Immature natural killer cell (primary cell): ENCODE measurements at places on chromosomes 6 and 20.
A peak's percentile ranks its signal among the peaks of the same experiment; 100 is the strongest.

GRCh38 chr20:11755071-11755841 lies 162.4 kb upstream of the BTBD3 start:
- no peak for DNase-seq

GRCh38 chr6:44869321-44869897 lies 458.7 kb upstream of the RUNX2 start:
- no peak for DNase-seq

GRCh38 chr20:63940071-63940471 lies 16.1 kb downstream of the UCKL1 start:
- no peak for DNase-seq

GRCh38 chr6:81802356-81802755 lies 49.9 kb upstream of the TENT5A start:
- no peak for DNase-seq

DNA sequence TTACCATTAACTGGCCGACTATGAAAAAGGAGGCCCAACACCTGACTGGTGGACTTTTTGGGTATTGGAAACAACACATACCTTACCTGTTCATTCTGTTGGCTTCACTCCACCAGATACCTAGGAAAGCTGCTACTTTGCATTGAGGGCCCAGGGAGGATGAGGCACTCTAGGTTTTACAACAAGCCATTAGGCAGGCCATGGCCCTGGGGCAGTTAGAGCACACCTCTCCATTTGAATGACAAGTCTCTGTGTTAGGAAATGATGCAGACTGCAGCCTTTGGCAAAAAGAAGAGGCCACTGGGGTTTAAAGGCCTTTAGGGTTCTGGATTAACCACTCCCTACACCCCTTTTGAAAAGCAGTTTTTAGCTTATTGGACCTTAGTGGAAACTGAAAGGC lies 144.3 kb downstream of the OR2B2 start:
- no peak for DNase-seq

- no peak for DNase-seq
These were observed 8.2 kb upstream of the QKI start for GRCh38 chr6:163406366-163406765.

DNA sequence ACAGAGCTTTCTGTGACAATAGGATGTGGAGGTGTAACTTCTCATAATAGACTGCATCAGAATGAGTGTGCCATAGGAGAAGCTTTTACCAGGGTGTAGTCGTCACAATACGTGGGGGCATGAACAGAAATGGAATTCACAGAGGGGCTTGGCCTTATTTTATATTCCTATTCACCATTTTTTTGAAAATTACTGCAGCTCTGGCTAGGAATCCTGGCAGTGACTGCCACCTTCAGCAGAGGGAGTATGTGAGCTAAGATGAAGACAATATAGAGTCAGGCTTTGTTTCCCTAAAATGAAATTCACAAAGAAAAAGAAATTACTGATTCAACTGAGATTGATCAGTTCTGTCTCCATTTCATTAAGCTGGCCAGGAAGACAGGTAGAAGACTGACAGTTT lies 13.9 kb downstream of the TOMM6 start:
- DNase-seq, result no peak

- no peak for DNase-seq
These were observed 48.0 kb downstream of the SYTL3 start for GRCh38 chr6:158697811-158698210.

- DNase-seq, result no peak
These were observed 57.0 kb upstream of the GNRH2 start for GRCh38 chr20:2986466-2986865.

DNA sequence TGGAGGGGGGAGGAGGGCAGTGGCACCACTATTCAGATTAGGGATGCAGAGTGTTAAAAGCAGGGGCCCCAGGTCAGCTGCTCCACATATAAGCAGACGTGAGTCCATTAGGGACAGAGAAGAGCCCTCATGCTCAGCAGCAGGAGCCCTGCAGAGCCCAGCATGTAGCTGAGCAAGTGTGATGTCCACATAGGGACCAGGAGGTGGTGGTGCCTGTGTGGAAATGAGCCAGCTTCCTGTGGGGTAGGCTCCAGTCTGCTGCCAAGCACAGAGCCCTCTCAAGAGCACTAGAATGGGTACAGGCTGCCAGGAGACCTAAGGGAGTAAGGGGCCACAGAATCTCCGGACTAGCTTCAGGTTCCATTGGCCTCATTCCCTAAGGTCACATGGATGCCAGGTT lies 57.9 kb upstream of the MLN start:
- DNase-seq, result no peak

- DNase-seq, result no peak
These were observed 5.6 kb downstream of the SPATA2 start for GRCh38 chr20:49909499-49910339.

GRCh38 chr6:2866171-2866846 lies 24.6 kb upstream of the SERPINB1 start:
- no peak for DNase-seq

GRCh38 chr20:17678295-17678694 lies 3.7 kb downstream of the RRBP1 start:
- no peak for DNase-seq

- no peak for DNase-seq
These were observed 64.9 kb upstream of the AFDN start for GRCh38 chr6:167761794-167762258.

DNA sequence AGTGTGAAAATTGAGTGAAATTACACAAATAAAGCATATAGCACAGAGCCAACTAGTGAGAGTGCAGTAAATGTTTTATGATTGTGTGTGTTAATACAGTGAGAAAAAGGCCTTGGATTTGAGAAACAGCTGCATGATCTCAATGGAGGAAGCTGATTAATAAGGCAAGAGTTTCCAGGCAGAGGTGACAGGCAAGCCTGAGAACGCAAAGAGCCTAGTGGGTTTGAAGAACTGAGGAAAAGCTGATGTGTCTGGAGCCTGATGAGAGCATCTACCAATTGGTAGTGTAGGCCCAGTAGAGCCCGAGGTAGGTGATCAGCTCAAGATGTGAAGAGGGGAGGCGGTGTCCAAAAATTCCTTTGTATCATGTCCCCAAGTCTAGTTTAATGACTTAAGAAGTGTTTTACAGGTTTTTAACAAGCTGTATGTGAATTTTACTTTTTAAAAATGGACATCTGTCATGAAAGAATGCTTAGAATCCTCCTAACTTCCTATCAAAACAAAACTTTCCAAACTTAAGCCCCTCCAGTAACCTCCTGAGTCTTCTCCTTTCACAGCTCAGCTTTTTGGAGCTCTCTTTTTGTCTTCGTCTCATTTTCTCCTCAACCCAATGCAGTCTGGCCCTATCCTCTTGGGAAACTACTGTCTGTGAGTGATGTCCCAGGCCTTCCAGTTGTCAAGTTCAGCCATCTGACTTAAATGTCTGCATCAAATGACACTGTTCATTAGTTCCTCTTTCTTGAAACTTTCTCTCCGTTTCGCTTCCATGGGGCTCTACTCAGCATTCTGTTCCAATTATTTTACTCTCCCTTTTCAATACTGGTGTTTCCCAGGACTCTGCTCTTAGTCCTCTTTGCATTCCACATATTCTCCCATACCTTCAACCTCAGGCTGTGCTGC lies 1.2 kb downstream of the CDC40 start:
- no peak for DNase-seq

GRCh38 chr20:1778338-1778737 lies 116.9 kb upstream of the SIRPA start:
- no peak for DNase-seq

DNA sequence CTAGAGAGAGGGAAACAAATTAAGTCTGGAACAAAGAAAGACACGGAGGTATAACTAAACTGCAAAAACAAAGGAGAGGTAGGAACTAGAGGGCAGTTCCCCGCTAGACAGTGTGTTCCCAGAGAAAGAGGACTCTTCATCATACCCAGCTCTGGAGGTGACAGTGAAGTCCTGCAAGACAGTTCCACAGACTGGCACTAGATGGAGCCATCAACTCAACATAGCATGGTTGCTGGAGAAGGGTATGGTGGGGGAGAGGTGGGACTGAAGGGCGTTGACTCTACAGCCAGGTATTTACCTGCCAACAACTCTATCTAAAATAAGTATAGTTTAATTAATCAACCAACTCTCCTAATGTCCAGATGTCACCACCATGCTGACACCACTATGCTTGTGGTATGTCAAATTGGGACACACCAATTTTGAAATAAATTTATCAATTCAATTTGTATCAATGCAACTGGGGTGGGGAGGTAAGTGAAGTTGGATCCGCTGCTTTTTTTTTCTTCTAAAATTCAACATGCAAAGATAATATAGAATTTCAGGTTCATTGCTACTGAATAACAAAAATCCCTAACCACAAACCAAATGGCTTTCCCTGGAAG lies 9.7 kb downstream of the BACH2 start:
- DNase-seq, result peak; percentile 26

DNA sequence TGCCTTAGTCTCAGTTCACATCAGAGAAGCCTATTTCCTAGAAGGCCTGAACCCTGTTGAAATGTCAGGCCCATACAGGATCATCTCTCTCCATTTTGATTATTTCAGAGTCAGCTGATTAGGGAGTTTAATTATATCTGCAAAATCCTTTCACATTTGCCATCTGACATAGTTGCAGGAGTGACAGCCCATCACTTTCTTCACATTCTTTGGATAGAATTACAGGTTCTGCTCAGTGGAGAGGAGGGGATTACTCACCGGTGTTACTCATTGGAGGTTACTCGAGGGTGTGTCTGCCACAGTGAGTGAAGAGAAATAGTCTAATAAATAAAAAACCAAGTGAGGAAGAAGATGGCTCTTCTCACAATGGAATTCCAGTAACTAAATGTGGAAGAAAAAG lies 216.8 kb downstream of the TMEM242 start:
- no peak for DNase-seq

DNA sequence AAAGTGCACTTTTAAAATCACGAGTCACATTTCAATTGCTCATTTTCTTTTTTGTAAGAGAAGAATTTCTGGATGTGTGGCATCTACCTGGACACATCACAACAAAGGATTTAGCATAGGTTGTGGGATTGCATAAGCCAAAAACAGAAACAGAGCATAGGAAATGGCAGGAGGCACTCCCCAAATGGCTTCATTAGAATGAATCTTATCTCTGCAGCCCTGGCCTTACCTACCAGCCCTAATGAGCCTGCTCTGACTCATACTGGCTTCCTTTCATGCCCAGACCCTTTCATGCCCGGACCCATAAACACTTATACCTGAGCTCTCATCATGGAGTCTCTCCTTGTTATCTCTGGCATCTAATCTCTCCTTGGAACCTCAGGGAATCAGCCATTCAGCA lies 23.9 kb upstream of the SPTLC3 start:
- DNase-seq, result no peak

DNA sequence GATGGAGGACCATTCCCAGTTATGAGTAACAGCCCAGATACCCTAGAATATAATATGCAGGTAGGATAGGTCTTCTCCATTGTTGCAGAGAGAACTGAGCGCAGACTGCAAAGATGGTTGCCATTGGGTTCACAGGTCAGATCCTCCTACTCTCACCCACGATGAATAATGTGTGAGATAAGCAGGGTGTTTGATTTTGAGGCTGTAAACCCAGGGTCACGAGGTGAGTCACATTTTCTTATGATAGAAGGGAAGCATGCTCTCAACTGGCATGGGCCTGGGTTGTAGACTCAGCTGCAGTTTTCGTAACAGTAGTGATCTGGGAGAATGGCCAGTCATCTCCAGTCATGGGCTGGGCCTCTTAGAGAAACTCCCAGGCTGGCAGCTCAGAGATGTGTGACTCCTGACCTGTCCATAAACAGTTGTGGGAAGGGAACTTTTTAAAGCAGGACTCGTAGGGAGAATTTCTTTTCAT lies 74.2 kb downstream of the CD164 start:
- peak; percentile 56 for DNase-seq

GRCh38 chr6:20252311-20252710 lies 40.0 kb upstream of the MBOAT1 start:
- no peak for DNase-seq

DNA sequence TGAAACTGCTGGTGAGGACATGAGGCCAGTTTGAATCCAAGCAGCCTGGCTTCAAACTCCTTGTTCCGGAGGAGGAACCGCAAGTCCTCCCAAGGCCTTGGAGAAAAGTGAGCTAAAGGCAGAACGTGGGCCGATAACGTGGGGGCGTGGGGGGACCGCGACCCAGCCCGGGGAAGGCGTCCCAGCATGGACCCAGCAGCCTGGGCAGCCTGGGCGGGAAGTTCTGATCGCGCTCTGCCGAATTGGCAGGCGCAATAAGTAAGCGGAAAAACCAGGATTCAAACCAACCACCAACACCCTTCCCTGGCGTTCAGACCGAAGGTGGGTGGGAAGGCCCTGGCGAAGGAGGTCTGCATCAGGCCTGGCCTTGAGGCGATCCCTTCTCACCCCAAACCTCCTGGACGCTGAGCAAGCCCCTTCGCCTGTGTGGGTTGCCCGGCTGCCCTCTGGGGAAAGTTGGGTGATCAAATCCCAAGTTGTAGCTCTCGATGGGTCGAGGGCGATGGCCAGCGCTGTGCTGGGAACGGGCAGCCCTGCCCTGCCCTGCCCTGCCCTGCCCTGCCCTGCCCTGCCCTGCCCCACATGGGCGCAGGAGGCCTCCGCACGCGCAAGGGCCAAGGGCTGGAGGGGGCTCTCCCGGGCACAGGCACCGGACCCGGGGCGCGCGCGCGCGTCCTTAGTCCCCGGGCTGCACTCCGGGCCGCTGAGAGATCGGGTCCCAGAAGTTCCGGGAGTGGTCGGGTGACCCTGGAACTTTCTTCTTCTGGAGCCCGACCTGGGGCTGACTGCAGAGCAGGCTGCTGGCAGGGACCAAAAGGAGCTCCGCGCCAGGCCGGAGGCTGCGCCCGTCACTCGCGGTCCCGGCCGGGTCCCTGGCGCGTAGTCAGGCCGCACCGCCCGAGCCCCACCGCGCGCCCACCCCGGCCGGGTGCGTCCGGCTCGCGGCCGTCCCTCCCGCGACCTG lies 637 bp upstream of the SLC22A3 start:
- no peak for DNase-seq

- no peak for DNase-seq
These were observed 21.5 kb downstream of the ARHGAP40 start for GRCh38 chr20:38623061-38623460.

DNA sequence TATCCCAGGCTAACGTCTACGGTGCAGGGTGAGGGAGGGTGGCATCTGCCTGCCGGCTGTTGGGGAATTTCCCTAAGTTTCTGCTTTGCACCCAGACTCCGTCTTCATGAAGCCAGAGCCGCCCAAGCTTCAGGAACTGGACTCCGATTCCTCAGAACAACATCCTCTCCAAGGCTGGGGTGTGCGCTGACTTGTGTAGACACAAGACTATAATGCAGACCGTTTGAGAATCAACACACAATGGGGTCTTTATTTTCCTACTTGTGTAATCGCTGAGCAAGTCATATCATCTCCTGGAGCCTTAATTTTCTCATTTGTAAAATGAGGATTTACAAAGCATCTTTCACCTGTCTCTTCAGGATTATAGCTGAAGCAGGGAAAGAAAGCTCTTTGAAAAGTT lies 160.5 kb upstream of the AGPAT4 start:
- no peak for DNase-seq

GRCh38 chr6:117464700-117465099 lies 17.8 kb upstream of the DCBLD1 start:
- no peak for DNase-seq

- DNase-seq, result no peak
These were observed 282.1 kb upstream of the PRDM1 start for GRCh38 chr6:105804000-105804399.

GRCh38 chr6:123965894-123966293 lies 162.2 kb downstream of the NKAIN2 start:
- DNase-seq, result no peak
